ENCODE measurements at places on chromosomes 3 and 15.

DNA sequence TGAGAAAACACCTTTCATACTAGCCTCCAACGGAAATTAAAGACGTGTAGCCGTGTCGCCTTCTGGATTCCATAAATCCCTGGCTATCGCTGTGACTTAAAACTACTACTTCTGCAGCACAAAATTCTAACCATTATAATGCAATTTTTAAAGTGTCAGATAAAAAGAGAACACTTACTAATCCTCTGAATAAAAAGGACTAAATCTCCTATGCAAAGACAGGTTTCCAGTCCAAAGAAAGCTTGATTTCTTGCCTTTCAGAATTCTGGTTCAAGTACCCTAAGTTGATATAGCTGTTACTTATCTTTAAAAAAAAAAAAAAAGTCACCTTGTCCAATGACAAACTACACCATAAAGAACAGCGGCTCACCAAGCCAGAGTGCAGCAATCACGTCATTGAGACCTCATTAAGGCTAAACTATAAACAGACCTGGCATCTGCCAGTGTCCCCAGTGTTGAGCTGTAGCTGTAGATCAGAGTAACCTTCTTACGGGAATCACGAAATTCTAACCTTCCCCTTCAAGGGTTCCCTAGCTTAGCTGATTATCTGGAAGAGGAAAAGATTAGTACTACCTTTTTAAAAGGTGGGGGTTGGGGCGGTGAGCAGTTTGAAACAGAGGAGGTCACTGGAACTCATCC, 2.2 kb downstream of the ABCC5 start:
- DNase-seq, result no peak

GRCh38 chr3:64890006-64890405, 202.2 kb upstream of the ADAMTS9 start:
- no peak for DNase-seq

- no peak for DNase-seq
Observed at GRCh38 chr3:106758459-106758858, 618.8 kb upstream of the CCDC54 start.

GRCh38 chr15:39781967-39782302, 706 bp downstream of the FSIP1 start:
- DNase-seq, result no peak

DNA sequence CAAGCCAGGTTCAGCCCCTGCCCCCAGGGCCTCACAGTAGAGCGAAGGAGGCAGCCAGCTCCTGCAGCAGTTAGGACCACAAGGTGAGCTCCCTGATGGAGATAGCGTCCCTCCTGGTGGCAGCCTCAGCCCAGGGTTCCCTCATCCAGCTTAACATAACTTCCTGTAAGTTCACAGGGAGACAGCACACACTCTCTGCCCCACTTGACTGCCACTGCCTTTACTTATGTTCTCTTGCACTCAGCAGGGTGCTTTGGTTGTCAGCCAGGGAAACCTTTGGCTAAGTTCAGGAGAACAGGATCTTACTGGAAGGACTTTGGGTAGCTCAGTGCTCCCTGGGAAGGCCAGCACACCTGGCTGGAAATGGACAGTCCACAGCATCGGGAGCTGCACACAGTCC, 10.9 kb downstream of the KBTBD13 start:
- no peak for DNase-seq

DNA sequence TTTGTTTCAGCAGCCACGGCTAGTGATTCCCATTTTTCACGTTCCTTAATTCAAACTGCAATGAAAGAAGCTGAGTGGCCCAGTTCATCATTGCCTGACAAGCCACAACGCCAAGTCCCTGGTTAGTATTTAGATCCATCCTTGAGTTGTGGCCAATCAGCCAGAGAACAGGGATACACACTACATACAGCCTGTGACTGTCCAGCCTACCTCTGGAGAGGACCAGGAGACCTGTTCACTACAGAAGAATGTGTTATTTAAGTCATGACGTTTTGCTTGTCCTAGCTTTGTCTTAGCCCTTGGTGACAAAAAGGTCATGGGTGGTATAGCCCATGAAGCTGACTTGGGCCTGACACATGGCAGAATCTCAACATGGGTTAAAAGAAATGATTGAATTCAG, 2.7 kb upstream of the TPM1 start:
- DNase-seq, result no peak

- DNase-seq, result no peak
Observed at GRCh38 chr3:111751961-111752360, 107.1 kb upstream of the PHLDB2 start.

DNA sequence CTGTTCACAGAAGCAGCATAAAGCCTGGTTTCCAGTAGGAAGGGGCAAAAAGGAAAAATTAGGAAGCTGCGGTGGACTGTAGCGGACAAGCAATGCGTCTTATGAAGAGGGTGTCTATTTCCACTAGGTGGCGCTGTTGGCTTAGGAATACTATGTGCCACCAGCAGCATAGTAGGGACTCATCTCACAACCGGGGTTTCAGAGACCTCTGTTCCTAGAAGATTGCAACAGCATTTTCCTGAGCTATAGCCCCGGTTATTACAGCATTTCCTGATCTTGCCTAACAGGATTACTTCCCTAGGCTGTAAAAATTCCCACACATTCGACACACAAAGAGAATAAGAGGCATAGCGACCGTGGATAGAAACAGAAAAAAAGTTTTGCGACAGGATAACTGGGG, 683.0 kb downstream of the TBL1XR1 start:
- DNase-seq, result peak; percentile 96

DNA sequence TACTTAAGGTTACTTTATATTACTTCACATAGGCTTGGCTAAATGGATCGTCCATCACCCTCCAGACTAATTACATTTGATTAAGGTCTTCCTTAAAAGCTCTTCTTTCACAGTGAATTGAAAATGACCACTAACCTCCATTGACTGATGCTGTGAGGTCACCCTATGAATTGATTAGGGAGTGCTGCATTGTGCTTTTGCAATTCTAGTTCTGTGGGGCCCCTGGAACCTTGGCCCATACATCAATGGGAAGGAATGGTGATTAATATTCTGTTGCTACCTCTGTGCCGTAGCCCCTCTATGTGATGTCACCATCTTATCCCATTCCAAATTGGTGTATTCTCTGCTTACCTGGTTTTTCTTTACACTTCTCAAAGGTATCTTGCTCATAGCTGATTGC, 682.2 kb downstream of the SQOR start:
- DNase-seq, result no peak

DNA sequence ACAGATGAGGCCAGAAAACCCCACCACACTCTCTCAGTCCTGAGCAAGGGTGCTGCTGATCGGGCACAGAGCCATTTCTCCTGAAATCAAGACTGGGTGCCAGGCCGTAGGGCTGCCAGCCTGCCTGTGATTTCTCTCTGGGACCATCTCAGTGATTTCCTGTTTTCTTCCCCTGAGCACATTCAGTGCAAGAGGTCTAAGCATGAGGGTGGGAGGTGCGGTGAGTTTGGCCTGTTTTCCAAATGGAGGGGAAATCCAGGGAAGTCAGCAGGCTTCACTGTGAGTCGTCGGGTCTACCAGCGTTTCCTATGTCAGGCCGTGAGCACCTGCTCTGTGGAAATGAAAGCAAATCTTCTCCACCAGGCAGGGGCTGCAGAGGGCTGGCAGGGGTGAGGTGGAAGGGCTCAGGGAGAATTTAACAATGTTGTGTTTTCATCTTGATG, 82.3 kb downstream of the ST6GAL1 start:
- no peak for DNase-seq

DNA sequence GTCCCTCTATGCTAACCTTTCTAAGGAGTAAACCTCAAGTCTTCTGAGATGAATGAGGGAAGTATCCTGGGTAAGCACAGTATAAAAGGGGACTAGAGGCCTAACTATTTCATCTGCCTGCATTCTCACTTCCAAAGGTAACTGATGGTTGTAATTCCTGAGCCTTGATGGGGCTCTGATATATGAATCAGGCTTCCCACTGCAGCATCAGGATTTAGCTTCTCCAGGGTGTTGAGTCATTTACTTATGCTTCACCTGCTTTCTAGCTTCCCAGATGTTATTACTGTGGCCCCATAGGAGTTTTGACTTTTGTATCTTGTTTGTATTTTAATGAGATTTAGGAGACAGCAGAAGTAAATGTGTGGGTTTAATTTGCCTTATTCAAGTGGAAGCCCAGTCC, 207.3 kb upstream of the EIF1B start:
- no peak for DNase-seq
